Airway epithelial cell (primary cell): ENCODE measurements at places on chromosomes 7 and 10. TPM values are rescaled to one million over a fixed set of nuclear protein-coding genes. Genes with fewer than 3 reads are reported as not detected.

The SPDYE6 gene
- not detected in 2 replicates for total RNA-seq

The GRID1 gene
- not detected in 2 replicates for total RNA-seq

The SAP25 gene
- total RNA-seq, result 0.35 TPM in 1 of 2 replicates, not detected in the other

The MTPN gene
- 106 and 131 TPM in 2 replicates for total RNA-seq

The GSTO2 gene
- 37.8 and 40.3 TPM in 2 replicates for total RNA-seq

The GPR85 gene
- 1.1 and 4.6 TPM in 2 replicates for total RNA-seq

The PTPN20 gene
- total RNA-seq, result 0.63 and 4.2 TPM in 2 replicates

The GPR15LG gene
- total RNA-seq, result 44.5 and 87.7 TPM in 2 replicates

The BMI1 gene
- total RNA-seq, result 17.9 and 20.1 TPM in 2 replicates

The PPIA gene
- total RNA-seq, result 4,781 and 4,877 TPM in 2 replicates

The SPOCK2 gene
- total RNA-seq, result not detected in 2 replicates

The CRHR2 gene
- not detected in 2 replicates for total RNA-seq

The PHTF2 gene
- 11.4 and 17.7 TPM in 2 replicates for total RNA-seq

The SSMEM1 gene
- not detected in 2 replicates for total RNA-seq

The TEX36 gene
- not detected in 2 replicates for total RNA-seq

The SDK1 gene
- total RNA-seq, result 0.21 and 0.23 TPM in 2 replicates

The EFCAB10 gene
- total RNA-seq, result 0.35 TPM in 1 of 2 replicates, not detected in the other

The WASHC2A gene
- 12.1 and 15.2 TPM in 2 replicates for total RNA-seq

The GPR26 gene
- not detected in 2 replicates for total RNA-seq

The ITPRID1 gene
- 0.14 TPM in 1 of 2 replicates, not detected in the other for total RNA-seq

The SLC26A5 gene
- total RNA-seq, result not detected in 2 replicates

The UPK3B gene
- 1.6 and 3.0 TPM in 2 replicates for total RNA-seq

The LRRC61 gene
- 11.0 and 11.1 TPM in 2 replicates for total RNA-seq

The FAM25C gene
- total RNA-seq, result 8.0 and 9.6 TPM in 2 replicates

The ARPC1B gene
- 250 and 327 TPM in 2 replicates for total RNA-seq

The KCND2 gene
- not detected in 2 replicates for total RNA-seq

The TRIM50 gene
- not detected in 2 replicates for total RNA-seq

The DYDC2 gene
- total RNA-seq, result not detected in 2 replicates

The KDM7A gene
- total RNA-seq, result 5.5 and 7.3 TPM in 2 replicates

The NAPEPLD gene
- total RNA-seq, result 1.0 and 2.3 TPM in 2 replicates

The TMEM176B gene
- not detected in 2 replicates for total RNA-seq

The IGF2BP3 gene
- total RNA-seq, result 22.0 and 28.0 TPM in 2 replicates

The ANKRD30A gene
- total RNA-seq, result not detected in 2 replicates

The SPDYE9 gene
- total RNA-seq, result not detected in 2 replicates

The BEND7 gene
- 2.6 and 3.2 TPM in 2 replicates for total RNA-seq

The MOSPD3 gene
- 17.2 and 21.1 TPM in 2 replicates for total RNA-seq

The PON1 gene
- not detected in 2 replicates for total RNA-seq

The MUC12 gene
- total RNA-seq, result under 0.01 TPM in 1 of 2 replicates, not detected in the other

The NEURL1 gene
- 0.23 and 0.35 TPM in 2 replicates for total RNA-seq

The LIPN gene
- 0.42 and 0.93 TPM in 2 replicates for total RNA-seq

The TPK1 gene
- 0.74 and 1.1 TPM in 2 replicates for total RNA-seq

The TMEM26 gene
- total RNA-seq, result 0.07 TPM in 1 of 2 replicates, not detected in the other

The CLRN3 gene
- not detected in 2 replicates for total RNA-seq

The MSANTD7 gene
- total RNA-seq, result 7.0 and 12.6 TPM in 2 replicates

The ATE1 gene
- 9.8 and 14.0 TPM in 2 replicates for total RNA-seq

The CDC14C gene
- not detected in 2 replicates for total RNA-seq

The EBLN1 gene
- total RNA-seq, result not detected in 2 replicates

The VGF gene
- 0.09 and 0.14 TPM in 2 replicates for total RNA-seq

The ACSM6 gene
- not detected in 2 replicates for total RNA-seq

The MEPCE gene
- total RNA-seq, result 15.7 and 21.0 TPM in 2 replicates
